ENCODE measurements at places on chromosomes 2 and 18.

GRCh38 chr2:146207417-146207816 is 1637.4 kb upstream of the ACVR2A start:
- no peak for DNase-seq

GRCh38 chr2:112915300-112916144 is 4.6 kb downstream of the IL37 start:
- no peak for DNase-seq

- no peak for DNase-seq
These were observed 183.1 kb downstream of the PID1 start for GRCh38 chr2:229087843-229088516.

DNA sequence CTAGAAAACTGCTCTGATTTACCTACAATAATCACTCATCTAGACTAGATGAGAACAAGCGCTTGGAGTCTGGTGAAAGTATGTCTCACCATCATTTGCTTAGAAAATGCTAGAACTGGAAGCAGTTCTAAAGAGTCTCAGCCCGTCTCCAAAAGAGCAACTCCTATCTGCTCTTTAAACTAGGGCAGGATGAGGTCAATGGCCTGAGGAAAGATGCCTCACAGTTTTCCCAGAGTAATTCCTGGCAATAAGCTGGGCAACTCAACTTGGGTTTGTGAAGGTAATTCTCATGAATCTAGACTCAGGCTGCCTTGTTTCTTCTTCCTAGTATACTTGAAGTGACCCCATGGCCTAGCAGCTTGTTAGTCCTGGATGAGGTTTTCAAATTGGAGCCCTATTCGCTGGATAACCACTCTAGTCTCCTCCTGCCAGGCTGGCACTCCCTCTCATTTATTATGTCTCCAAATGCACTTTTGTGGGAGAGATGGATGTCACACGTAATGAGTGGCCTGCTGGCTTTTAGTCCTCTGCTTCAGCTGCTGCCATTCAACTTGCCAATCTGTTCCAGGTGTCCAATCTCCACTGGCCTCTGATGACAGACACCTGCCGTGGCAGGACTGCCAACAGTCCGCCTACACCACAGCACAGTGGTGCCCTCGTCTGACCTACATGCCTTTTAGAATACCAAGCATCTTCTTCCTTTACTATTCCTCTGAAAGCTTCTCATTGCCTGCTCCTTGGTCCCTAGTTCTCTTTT is 80.9 kb downstream of the CABYR start:
- DNase-seq: no peak

GRCh38 chr18:13273800-13274199 is 55.2 kb downstream of the LDLRAD4 start:
- no peak for DNase-seq

GRCh38 chr2:209864716-209865295 is 93.2 kb downstream of the UNC80 start:
- DNase-seq: no peak

DNA sequence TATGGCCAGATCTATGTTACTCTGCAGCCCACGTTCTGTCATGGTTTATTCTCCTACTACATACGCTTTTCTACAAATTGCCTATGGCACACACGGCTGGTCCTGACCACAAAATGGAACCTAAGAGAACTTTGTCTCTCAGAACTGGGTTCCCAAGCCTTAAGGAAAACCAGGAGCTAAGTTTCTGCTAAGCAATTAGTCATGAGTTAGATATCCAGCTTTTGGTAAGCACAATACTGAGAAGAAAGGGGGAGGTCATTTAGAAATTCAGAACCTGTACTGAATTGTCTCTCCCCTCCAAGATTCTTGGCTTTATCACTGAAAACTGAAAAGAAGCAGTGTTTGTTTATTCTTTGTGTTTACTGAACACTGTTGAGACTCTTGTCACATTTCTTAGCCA is 283.5 kb upstream of the TANK start:
- no peak for DNase-seq

DNA sequence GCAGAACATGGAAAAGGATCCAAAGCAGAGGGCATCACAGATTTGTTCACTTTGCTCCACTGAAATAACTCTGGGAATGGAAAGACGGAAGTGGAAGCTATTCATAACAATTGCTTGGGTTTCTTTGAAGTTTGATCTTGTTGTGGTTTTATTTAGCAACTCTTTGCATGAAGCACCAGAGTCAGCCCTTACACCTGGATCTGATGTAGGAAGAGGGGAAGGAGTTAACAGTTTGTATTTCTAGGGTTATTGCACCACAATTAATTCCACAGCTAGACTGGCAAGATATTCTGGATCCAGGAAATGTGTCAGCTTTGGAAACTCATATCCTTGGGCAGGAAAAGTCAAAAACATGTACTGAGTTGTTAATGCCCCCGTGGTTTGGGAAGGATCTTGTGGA is 1143.4 kb downstream of the CNTNAP5 start:
- no peak for DNase-seq

- no peak for DNase-seq
These were observed 124.3 kb downstream of the TMEM17 start for GRCh38 chr2:62381656-62382055.

DNA sequence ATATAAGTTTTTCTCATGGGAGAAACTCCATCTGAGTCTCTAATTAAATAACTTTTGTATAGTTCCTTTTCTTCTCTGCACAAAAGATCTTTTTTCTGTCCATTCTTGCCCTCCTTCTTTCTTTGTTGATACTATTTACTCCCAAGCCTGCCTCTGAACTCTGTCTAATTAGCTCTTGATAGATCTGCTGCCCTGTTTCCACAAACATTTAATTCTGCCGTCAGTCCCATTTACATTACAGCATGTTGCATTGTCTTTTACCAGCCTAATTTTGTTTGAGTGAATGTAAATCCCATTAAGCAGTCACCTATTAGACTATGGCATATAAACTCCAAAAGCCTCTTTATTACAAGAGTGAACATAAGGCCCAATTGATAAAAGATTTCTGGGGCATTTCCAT is 254.4 kb downstream of the ERBB4 start:
- no peak for DNase-seq

DNA sequence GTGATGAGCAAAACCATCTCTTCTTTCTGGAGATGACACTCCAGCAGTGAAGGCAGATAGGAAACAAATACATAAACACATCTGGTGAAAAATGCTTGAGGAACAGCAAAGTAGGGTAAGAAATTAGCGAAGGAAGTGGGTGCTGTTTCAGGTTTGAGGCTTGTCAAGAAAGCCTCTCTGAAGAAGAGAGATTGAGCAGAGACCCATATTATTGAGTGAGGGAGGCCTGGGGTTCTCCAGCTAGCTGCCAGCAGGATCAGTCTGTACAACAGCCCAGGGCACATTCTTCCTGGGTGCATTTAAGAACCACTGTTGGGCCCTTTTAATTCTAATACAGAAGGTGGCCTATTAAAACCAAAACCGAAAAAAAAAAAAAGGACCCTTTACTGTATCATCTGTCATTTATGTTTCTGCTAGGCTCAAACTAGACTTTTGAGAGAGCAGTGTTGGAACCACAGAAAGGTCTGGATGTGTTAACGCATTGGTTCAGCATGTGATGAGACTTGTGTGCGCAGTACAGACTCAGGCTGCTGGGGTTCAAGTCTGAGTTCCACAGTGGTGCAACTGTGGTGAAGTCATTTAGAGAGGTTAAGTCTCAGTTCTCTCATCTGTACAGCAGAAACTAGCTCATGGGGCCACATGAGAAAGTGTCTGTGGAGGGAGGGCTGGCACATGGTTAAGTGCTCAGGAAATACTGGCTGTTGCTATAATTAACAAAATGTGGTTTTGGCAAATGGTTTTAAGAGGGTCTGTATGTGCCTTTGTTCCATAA is 28.9 kb downstream of the MGAT5 start:
- DNase-seq: no peak

All from activated CD8-positive, alpha-beta memory T cell treated with anti-CD3 and anti-CD28 coated beads for 4 hours (primary cell).